Thoracic aorta (tissue), 2 donors: ENCODE measurements at places on chromosomes 1 and 21. TPM values are rescaled to one million over a fixed set of nuclear protein-coding genes. Genes with fewer than 3 reads are reported as not detected.

DNA sequence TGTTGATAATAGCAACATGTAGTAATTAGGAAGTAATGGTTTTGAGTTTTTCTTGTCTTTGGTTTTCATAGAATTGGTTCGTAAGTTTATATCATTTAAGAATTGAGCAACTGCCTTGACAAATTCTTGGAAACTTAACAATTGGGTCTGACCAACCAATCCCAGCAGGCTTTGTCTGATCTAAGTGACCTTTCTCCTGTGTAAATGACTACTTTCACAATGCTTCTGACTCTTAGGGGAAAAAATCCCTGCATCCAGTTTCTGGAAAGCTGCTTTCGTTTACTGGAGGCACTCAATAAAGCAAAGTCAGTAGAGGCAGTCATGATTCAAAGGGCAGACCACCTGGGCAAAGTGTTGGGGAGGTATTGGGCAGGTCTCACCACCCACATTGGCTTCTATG is 303.6 kb upstream of the FAM78B start:
- H3K4me1 ChIP-seq, result no peaks in the 10 kb centered on the region
- DNase-seq, result no peak
- no peaks in the 10 kb centered on the region for H3K27me3 ChIP-seq
- no peak overlapping the region for H3K4me3 ChIP-seq
- H3K36me3 ChIP-seq, result no peaks in the 10 kb centered on the region
- no peak overlapping the region for H3K27ac ChIP-seq

- H3K4me3 ChIP-seq, result no peak overlapping the region
- no peak overlapping the region for H3K27ac ChIP-seq
- no peak for DNase-seq
- no peaks in the 10 kb centered on the region for H3K27me3 ChIP-seq
- no peaks in the 10 kb centered on the region for H3K36me3 ChIP-seq
These were observed 1.2 kb upstream of the NBPF1 start for GRCh38 chr1:16614361-16615252.

GRCh38 chr1:10841118-10841517 is 44.7 kb upstream of the CASZ1 start:
- H3K36me3 ChIP-seq, result no peaks in the 10 kb centered on the region
- H3K4me3 ChIP-seq, result no peak overlapping the region
- no peak for DNase-seq
- no peak overlapping the region for H3K27ac ChIP-seq

DNA sequence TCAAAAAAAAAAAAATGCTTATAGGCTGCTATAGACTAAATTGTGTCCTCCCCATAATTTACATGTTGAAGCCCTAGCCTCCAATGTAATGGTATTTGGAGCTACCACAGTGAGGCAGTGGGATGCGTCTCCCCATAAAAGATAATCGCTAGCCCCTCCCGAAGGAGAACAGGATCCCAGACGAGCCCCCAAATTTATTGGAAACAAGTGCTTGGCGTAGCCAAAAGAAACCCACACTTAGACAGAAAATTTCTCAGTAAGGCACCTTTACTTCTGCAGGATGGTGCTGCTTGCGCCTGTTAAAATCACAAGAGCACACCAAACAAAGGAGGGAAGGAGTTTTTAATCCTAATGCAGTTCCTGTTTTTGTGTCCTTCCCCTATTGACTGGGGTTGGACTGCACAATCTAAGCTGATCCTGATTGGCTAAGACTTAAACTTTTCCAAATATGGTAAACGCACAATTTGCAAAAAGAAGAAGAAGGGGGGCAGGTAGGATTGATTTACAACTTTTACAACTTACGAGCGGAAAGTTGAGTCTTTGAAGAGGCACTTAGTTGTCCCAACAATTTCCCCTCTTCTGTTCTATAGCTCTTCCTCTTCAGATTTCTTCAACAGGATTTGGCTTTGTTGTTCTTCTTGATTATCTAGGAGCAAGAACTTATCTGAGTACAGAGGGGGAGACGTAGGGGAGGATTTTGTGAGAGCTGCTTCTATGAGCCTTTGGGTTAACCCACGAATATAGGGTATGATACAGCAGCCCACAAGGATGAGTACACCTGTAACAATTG is 3.0 kb upstream of the IPP start:
- H3K27me3 ChIP-seq, result no peaks in the 10 kb centered on the region
- H3K27ac ChIP-seq, result no peak overlapping the region
- no peak overlapping the region for H3K4me3 ChIP-seq
- no peaks in the 10 kb centered on the region for H3K4me1 ChIP-seq
- no peaks in the 10 kb centered on the region for H3K36me3 ChIP-seq

PKNOX1 gene
- total RNA-seq, result 27.7 TPM

DNA sequence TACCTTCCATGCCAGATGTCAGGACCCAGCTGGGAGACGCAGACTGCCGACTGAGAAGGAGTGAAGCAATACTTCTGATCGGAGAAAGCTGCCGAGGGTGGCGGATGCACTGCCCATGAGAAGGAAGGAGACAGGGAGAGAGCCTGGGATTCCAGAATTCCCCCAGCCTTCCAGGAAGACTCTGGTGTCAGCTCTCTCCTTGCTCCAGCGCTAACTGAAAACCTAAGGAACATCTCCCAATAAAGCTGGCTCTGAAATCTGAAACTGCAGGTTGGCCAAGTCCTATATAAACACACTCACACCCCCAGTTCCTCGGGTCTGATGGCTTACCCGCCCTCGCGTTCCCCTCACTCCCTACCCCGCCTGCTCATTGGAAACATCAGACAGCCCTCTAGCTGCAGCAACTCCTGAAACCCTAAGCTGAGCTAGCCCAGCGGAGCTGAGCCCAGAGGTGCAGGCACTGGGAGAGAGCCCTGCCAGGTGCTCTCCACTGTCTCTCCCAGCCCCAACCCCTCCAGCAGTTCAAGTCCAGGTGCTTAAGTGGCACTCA is 52.3 kb downstream of the PLEKHA6 start:
- H3K36me3 ChIP-seq, result no peaks in the 10 kb centered on the region
- H3K27ac ChIP-seq, result no peak overlapping the region
- no peak for DNase-seq
- H3K4me3 ChIP-seq, result peak overlapping the region; percentile 21
- no peaks in the 10 kb centered on the region for H3K4me1 ChIP-seq

AMY2A gene
- not detected for total RNA-seq
